ENCODE measurements at places on chromosomes 16 and 17.
A peak's percentile ranks its signal among the peaks of the same experiment; 100 is the strongest.

- DNase-seq, result no peak
Measured at GRCh38 chr16:57089406-57089805, 3.0 kb upstream of the CPNE2 start.

- DNase-seq, result no peak
Measured at GRCh38 chr17:41302981-41303380, 330 bp upstream of the KRTAP29-1 start.

DNA sequence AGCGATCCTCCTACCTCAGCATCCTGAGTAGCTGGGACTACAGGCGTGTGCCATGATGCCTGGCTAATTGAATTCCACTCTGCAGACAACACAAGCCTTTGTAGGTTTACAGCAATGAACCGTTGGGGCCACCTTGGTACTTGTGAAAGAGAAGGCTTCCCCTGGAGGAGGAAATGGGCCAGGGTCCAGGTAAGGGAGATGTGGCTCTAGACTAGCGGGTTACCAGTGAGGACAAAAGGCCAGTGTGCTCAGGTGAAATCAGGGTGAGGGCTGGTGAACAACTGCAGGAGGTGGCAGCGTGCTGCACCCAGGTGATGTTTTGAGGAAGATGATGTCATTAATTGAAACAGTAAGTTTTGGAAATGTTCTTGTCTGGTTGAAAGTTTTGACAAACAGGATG is 6.7 kb downstream of the SDR42E1 start:
- peak; percentile 61 for DNase-seq

DNA sequence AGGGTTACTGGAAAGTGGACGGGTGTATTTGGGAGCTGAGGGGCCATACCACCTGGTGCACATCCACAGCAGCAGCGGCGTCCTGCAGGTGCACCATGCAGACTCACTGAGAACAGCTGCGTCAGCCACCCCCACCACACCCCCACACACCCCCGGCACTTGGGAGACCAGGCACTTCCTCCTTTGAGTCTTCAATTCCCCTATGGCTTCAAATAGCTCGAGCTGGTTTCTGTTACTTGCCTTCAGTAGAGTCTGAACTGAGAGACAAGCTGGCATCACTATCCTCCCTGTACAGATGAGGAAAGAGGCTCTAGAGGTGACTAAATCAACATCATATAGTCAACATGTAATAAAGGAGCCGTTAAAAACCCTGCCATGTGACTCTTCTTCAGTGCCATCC is 15.4 kb downstream of the CUEDC1 start:
- DNase-seq, result no peak

DNA sequence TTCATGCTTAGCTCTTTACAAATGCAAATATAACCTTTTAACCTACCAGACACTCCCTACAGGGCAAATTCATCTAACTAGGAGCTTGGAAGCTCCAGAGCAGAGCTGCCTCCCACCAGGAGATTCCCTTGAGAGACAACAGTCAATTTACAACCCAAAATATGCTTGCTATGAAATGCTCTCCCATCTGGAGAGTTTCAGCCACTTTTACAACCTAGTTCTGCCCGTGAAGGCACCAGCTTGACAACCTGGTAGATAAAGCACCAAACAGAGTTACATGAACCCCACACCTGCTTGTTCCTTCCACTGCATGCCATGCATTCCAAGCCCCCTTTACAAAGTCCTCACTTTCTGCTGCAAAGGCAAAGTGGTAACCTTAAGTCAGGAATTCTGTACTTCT is 215.3 kb upstream of the KIF2B start:
- no peak for DNase-seq

DNA sequence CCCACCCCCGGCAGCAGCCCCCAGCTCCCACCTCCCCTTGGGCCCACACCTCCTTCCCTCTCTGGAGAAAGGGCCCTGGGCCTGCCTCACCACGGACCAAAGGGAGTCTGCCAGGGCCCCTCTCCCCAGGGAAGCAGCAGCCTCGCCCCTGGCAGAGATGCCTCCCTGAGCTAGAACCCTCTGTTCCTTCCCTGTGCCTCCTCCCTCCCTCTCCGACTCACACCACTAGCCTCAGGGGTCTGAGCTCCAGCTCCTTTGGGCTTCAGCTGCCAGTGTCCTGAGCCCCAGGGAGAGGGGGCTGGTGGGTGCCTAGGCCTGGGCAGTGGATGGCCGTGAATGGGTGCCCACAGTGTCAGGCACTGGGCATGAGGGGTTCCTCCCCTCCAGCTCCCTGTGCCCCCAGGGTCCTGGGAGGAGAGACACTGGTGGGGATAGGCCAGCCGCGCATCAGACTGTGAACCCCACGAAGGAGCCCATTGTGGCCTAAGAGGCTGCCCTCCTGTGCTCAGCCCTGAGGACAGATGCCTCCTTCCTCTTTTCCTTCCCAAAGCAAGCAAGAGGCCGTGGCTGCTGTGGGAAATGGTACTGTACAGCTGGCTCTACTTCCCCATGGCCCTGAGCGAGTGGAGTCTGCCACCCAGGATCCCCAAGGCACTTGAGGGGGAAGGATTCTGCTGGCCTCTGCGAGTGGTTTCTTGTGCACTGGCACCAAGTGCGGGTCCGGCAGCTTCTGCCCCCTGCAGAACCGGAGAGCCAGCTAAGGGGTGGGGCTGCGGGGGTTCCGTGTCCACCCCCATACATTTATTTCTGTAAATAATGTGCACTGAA is 20.7 kb downstream of the MMP15 start:
- no peak for DNase-seq

GRCh38 chr16:29310852-29311314 is 95.6 kb downstream of the NPIPB11 start:
- no peak for DNase-seq

- DNase-seq, result no peak
Measured at GRCh38 chr17:66777689-66778225, 57.2 kb upstream of the CACNG5 start.

DNA sequence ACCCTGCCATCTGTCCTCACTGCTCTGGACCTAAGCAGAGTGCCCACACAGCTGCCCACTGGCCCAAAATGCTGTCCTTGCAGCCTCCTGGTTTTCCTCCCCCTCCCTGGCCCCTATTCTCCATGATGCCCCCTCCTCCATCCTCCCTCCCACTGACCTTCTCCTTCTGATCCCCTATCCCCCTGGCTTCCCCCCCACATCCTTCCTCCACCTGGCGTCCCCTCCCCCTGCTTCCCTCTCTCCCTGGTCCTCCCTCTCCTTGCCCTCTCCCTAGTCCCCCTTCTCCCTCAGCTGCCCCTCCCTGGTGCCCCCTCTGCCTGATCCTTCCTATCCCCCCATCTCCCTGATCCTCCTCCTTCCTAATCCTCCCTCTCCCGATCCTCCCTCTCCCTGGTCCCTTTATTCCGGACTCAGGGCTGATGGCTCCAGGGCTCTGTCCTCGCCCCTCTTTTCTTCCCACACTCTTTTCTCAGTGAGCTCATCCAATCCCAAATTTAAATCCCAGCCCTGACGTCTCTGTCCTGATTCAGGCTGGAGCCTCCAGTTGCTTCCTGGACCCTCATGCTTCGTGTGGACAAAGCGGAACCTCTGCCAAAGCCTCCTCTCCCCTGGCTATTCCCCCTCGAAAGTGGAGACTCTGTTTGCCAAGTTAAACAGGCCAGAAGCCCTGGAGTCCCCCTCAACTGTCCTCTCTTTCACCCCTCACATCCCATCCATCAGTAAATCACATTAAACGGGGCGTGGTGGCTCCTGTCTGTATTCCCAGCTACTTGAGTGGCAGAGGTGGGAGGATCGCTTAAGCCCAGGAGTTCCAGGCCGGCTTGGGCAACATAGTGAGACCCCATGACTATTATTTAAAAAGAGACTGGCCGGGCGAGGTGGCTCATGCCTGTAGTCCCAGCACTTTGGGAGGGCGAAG is 18.1 kb upstream of the RHBDF2 start:
- DNase-seq, result no peak

DNA sequence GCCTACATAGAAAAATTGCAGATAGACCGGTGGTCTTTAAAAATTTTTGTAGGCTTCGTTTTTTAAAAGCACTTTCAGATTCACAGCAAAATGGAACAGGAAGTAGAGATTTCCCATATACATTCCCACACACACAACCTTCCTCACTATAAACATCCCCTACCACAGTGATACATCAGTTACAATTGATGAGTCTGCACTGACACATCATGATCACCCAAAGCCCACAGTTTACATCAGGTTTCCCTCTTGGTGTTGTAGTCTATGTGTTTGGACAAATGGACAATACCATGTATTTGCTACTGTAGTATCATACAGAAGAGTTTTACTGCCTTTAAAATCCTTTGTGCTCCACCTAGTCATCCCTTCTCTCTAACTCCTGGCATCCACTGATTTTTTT is 113.9 kb upstream of the ADAMTS18 start:
- no peak for DNase-seq

GRCh38 chr17:48910370-48910769 is 2.2 kb downstream of the UBE2Z start:
- DNase-seq, result no peak
